ENCODE measurements at places on chromosomes 11 and 22.

DNA sequence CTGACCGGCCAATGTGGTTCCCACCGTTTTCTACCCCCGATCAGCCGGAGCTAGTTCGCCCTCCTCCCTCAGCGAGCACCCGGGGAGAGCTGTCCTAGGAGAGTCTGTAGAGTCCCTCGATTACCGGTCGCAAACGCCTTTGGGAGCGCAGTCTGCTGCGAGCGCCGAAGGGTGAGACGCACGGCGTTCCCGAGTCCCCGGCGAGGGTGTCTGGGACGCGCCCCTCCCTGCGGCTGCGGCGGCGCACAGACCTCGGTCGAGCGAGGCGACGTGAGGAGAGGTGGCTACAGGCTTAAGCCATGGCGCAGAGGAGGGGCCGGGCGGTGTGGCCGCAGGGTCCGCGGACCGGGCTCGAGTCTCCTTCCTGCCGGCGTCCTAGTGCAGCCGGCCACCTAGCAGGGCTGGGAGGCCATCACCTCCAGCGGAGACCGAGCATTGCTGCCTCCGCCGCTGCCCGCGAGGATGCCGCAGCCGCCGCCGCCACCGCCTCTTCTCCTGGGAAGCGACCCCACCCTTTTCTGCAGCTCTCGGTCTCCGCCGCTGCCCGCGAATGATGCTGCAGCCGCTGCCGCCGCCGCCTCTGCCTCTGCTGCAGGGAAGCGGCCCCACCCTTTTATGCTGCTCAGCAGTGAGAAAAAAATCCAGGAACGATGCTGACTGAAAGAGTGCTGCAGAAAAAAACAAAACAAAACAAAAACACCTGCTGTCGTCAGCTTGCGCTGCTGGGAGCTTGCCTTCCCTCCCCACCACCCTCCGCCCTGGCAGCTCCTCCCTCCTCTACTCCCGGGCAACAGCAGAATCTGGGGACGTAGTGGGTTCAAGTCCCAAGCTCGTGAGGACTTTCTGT is at the start of gene MAP6:
Gene MAP6 (minus strand): TSS at position 588 of the 847 bp plus-strand sequence. CDS start 669 bp downstream, outside the sequence.
- DNase-seq, result no peak

- DNase-seq, result no peak
These were observed 875 bp upstream of the STT3A start for GRCh38 chr11:125591649-125592304.

DNA sequence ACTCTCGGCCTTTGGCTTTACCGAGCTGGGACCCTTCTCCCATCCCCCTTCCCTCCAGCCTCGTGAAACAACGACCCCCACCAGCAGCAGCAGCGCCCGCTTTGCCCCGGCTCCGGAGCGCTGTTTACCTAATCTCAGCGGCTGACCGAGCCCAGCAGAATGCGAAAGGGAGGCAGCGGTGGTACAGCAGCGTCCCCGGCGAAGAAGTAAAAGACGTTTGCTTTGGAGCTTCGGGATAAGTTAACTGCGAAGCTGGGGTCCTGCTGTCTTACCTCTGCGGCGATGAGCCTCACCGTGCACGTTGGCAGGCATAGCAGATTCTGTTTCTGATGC is 2.0 kb upstream of the LARGE1 start:
- no peak for DNase-seq

- DNase-seq, result no peak
These were observed 1.6 kb downstream of the CCND1 start for GRCh38 chr11:69642549-69642912.

DNA sequence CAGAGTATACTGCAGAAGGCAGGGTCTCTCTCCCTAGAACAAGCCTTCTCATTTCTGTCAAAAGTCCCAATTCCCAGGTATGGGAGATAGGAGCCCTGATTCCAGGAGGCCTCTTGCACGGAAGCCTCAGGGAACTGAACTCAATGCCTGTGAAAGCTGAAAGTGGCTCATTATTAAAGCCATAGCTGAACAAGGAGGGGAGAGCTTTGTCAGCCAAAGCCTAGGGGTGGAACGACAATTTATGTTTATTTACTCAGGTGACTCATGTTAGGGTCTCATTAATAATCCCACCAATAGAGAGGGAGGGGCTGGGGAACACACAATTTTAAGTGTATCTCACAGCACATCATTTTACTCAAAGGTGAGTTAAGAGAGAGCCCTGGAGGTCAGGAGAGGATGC is 44.9 kb downstream of the DSCAML1 start:
- no peak for DNase-seq

GRCh38 chr22:28186641-28187040 is 267.6 kb upstream of the PITPNB start:
- no peak for DNase-seq

Measured in mucosa of gallbladder (tissue), 1 donor.